ENCODE measurements at places on chromosomes 2 and 18.

GRCh38 chr2:10993001-10993481 is 81.3 kb downstream of the KCNF1 start:
- no peak for DNase-seq

DNA sequence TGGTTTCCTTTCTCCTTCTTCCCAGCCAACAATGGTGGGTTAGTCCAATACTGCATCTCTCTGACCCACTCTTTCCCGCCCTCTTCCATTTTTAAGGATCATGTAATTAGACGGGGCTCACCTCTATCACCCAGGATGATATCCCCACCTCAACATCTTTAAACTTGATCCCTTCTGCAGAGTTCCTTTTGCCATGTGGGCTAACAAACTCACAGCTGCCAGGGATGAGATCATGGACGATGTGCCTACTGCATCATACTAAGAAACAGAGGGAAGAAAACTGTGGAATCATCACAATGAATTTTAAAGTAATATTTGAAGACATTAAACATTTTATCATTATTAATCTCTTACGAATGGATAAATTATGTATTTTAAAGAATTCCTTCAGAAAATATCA is 183.5 kb downstream of the RDH14 start:
- no peak for DNase-seq

DNA sequence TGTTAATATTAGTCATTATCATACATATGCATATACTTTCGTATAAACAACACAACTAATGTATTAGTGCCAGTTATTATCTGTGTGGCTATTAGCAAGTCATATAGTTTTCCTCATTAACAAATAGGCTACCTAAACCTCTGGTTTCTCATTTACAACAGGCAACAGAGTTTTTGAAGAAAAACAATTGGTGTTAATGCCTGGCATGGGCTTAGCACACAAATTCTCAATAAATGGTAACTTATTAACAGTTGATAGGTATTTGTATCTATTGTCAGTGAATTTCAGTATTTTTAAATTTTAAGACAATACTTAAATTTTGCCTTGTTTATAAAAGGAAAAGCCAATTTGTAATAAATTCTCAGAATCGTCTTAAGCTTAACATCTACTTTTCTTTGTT is 182.5 kb downstream of the PMAIP1 start:
- no peak for DNase-seq

DNA sequence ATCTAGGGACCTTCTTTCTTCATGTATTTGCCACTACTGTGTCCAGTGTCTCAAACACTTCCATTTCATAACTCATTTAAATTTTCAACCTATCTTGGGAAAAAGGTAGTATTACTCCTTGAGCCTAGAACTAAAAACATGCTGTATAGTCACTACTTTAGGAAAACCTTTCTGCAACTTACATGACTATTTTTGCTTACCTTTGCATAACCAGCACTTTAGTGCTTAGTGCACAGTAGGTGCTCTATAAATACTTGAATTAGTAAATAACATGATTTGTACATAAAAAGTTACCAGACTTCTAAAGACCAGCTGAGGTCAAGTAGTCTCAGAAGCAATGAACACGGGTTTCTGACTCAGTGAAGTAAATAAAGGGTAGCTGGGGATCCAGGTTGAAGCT is 62.5 kb upstream of the DTNB start:
- no peak for DNase-seq
